CD4-positive, alpha-beta T cell treated with Interleukin-21 for 1 hour (primary cell): ENCODE measurements at places on chromosomes 7 and 10.

DNA sequence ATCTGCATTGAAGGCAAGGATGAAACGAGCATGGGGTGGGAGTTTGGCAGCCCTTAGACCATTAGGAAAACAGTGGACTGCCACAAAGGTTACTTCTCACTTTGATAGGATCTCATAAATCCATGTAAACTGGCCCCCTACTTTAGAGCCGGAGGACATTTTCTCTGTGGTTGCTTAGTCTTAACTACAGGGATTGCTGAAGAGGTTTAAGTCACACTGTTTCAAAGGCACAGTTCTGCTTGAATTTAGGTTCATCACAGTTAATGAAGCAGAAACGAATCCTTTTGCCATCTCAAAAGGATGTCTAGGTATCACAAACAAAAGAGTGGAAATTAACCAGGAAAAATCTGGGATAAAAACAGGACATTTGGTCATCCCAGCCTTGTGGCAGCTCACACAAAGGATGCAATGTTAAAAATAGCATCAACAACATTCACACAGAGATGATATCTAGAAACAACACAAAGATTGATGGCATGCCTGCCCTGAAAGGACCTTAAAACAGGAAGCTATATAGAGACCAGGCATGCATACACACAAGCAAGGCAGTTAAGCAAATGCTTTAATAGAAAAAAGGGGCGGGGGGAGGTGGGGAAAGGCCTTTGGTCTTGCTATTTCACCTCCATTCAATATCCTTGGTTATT, 74.0 kb downstream of the DOCK4 start:
- no peak for DNase-seq

- DNase-seq, result no peak
Measured at GRCh38 chr7:150992051-150992640, 1.3 kb downstream of the NOS3 start.

GRCh38 chr10:871951-872403, 59.5 kb downstream of the LARP4B start:
- no peak for DNase-seq

DNA sequence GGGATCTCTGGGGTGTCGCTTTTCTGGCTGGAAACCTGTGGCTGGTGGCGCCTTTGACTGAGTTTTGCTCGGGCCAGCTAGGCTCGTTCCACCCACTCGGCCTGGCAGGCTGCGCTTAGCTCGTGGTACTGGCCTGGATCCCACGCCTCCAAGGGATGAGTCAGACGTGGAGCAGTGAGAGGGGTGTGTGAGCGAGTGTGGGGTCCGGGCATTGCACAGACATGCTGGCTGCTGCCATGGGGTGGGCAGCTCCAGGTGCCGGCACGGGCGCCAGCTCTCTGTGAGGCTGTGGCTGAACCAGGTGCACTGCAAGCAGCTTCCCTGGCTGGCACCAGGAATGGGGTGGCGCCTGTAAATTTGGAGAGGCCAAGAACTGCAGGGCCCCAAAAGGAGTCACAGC, 63.1 kb upstream of the CACNA2D1 start:
- DNase-seq, result no peak

DNA sequence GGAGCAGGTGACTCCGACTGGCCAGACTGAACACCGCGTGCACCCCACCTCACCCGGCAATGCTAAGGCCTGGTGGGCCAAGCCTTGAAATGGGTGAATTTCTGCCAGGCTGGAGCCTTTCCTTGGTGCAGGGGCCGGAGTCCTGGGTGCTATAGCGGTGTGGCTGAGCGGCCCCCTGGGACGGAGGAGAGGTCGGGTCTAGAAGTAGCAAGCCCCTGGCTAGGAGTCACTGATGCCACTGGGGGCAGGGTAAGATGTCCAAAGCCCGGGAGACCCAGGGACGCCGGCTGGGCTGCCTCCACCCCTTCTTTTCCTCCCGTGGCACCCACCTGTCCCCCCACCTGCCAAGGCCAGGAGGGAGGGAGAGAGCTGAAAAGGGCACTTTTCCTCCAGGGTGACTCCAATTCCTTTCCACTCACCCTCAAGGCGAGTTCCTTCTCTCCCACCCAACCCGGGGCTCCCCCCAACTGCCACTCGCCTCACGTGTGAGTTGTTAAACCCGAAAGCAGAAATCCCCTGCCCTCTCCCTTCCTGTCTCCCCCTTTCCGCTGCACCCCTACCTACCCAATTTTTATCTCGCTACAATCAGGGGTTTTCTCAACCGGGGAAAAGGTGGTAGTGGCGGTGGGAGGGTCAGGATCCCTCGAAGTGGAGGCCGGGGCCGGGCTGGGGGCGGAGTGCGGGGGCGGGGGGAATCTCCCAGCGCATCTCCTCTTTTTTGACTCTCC, 6.0 kb upstream of the GATA3 start:
- peak; percentile 86 for DNase-seq
